Amygdala (tissue), 56 donors: ENCODE measurements at places on chromosomes 4 and X.

GRCh38 chr4:128287141-128287870 lies at the start of gene PGRMC2:
TSS of gene PGRMC2 (minus strand) at chr4:128287813. CDS start at chr4:128287790, 23 bp downstream.
- no peak for DNase-seq

- peak; percentile 30 for DNase-seq
Measured at GRCh38 chr4:81470456-81471297, 1.0 kb downstream of the RASGEF1B start.

GRCh38 chr4:113869743-113870375 lies 108.3 kb upstream of the CAMK2D start:
- no peak for DNase-seq

- no peak for DNase-seq
Measured at GRCh38 chrX:121231566-121232358, 184.4 kb downstream of the GLUD2 start.

GRCh38 chr4:158824425-158825274 lies 55.8 kb downstream of the FNIP2 start:
- no peak for DNase-seq

- no peak for DNase-seq
Measured at GRCh38 chrX:70253377-70254062, 6.5 kb downstream of the P2RY4 start.

DNA sequence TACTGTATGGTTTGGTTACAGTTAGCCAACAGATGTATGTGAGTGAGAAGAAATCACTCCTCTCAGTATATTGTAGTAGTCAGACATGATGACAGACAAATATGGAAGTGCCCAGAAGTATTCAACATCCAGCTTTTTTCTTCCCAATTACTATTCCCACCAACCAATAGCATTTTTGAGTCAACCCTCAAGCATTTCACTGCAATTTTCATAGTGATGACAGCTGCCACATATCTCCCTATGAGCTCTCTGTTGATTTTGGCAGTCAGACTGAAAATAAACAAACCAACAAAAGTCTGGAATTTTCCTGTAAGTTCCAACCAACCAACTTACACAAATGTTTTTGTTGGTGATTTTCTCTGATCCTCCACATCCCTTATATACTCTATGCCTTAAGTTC lies 8.2 kb upstream of the TRAM1L1 start:
- no peak for DNase-seq

- DNase-seq = peak; percentile 3
Measured at GRCh38 chrX:15873566-15873965, 19.0 kb upstream of the AP1S2 start.

DNA sequence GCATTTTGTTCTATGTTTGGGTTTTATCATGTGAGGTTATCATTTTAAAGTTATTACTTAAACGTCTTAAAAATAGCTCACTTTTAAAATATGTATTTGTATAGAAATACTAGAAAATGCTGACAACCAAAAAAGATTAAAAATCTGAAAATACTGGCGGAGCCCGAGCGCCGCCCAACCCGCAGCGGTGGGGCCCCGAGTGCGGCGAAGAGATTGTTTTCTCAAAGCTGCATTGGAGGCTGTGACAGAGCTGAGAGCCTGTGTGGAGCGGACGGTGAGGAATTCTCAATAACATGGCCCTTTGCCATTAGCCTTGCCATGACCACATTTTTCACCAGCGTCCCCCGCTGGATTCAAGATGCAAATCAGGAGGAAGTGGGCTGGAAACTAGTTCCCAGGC lies 255.4 kb downstream of the NKX6-1 start:
- DNase-seq = no peak

GRCh38 chr4:145132511-145133098 lies 34.5 kb downstream of the ABCE1 start:
- no peak for DNase-seq

- DNase-seq = no peak
Measured at GRCh38 chr4:80781431-80781830, 249.1 kb upstream of the BMP3 start.

DNA sequence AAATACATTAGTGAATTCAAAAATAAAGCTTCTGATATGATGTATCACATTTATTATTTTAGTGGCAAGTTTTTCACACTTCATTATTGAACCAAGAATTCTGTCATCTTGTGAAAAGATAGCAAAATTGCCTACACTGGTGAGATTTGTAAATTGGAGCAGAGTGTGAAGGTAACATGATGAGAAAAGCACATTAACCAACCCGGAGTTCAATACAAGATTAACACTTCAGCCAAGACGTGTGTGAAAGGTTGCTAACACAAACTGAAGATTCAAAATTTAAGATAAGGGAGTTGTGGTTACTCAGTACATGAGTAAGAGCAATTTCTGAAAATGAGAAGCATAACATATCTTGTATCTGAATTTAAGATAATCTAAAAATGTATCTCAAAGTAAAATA lies 346.7 kb downstream of the PDHA2 start:
- no peak for DNase-seq

DNA sequence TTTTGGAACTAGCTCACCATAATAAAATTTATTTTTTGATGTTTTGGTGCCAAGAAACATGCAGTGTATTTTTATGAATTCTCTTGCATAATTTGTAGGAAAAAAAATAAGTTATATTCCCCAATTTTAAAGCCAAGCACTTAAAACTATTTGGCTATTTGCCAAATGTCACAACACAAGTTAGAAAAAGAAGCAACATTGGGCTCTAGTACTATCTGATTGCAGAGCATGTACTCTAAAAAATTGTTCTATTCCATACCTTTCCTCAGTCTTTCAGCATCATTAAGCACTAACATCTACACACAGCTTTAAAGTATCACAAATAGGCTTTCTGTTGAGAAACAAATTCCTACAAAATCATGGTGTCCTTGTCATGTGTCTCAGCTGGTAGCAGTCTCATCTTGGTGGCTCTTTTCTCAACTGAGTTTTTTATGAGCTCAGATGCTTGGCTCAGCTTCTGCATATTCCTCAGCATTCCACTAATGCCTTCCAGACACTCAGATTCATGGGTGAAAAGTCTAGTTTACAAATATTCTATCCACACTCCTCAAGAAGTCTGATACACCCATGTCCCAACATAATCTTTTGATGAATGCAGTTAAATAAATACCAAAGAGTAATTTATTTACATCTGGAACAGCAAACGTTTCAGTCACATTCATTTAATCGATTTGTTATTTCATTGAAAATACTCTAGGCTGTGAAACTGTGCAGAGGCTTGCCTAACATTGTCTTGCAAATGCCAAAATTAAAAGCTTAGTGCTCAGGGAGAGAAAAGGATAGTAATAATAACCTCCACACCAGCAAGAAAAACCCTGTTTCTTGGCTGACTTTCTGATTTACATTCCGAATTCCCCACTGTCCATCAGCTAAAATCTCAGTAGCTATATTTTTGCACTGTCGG lies 2209.9 kb downstream of the PCDH7 start:
- DNase-seq = no peak

GRCh38 chrX:136630881-136631280 lies 17.1 kb upstream of the CD40LG start:
- no peak for DNase-seq

GRCh38 chrX:153551135-153551534 lies 33.7 kb downstream of the ATP2B3 start:
- DNase-seq = no peak

- DNase-seq = no peak
Measured at GRCh38 chrX:43835559-43835958, 46.7 kb downstream of the MAOB start.

- DNase-seq = no peak
Measured at GRCh38 chr4:628821-629635, 3.7 kb downstream of the PDE6B start.

DNA sequence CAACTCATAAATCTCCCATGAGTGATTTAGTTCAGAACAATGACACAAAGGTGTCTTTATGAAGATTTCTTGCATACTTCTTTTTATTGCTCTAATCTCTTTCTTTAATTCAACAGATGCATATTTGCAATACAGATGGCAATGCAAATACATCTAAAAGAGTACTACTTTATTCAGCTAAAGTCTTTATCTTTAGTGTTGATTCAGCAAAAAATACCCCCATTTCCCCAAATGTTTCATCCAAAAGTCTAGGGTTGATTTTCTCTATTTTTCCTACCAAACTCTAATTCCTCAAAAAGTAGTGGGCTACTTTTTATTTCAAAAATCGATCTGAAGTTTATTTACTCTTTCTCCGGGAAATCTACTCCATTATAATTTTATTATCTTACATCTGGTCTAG lies 1055.2 kb downstream of the STIM2 start:
- no peak for DNase-seq

- no peak for DNase-seq
Measured at GRCh38 chrX:53072418-53073114, 9.6 kb upstream of the TSPYL2 start.

DNA sequence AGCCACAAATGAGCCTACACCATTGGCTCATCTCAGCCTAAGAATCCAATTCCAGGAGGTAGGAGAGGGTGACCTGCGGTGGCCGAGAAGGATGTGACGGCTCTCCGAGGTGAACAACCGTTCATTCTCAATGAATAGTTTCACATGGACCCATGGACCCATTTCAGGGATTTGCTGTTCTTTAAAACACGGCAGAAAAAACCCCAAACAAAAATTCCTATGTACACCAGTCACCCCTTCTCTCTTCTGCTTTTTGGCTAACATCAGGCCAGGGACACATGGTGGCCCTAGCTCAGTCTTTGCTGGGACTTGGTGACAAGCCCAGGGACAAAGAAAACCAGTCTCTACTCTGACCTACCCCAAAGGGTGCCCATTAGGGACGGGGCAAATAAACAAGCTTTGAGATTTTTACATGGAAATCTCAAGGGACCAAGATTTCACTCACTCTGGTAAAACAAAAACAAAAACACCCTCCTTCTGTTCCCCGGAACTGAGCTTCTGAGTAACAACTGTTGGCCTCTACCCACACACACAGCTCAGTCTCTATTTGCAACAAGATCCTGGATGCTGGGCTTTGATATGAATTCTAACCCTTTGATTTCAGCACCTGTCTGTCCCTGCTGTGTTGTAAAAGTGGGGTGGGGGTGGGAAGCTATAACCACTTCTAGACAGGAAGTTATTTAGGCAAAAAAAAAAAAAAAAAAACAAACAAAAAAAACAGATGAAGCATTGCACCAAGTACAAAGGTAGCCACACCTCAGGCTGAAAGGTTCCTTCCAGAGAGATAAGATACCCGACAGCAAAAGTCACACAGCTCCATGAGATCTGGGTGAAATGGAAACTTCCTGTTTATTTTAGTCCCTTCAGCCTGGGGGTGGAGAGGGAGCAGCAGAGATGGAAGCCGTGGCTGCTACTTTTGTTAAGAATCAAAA lies 49.0 kb downstream of the DDX3X start:
- no peak for DNase-seq

DNA sequence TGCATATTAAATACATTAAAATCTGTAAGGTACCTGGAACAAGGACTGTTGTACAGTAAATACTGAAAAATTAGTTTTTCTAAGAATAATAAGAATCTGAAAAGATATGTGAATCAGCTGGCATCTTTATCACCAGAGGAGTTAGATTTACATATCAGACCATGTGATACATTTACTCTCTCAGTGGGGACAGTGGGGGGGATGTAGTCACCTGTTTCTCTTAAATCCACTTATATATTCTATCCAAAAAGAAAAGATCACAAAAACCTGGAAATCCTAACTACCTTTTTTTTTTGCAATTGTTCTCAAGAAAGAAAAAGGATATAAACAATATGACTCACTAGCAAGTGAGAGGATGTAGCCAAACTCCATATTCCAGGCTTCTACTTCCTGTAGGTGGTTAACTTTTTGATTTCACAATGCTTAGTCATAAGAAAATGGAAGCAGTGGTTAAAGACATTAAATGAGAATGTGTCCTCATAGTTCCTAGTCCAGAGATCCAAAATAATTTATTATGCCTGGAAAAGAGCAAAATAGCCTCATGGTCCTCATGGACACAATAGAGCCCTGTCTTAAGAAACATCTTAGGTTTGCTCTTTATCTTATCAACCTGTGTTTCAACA lies 22.5 kb upstream of the MYOZ2 start:
- DNase-seq = no peak

DNA sequence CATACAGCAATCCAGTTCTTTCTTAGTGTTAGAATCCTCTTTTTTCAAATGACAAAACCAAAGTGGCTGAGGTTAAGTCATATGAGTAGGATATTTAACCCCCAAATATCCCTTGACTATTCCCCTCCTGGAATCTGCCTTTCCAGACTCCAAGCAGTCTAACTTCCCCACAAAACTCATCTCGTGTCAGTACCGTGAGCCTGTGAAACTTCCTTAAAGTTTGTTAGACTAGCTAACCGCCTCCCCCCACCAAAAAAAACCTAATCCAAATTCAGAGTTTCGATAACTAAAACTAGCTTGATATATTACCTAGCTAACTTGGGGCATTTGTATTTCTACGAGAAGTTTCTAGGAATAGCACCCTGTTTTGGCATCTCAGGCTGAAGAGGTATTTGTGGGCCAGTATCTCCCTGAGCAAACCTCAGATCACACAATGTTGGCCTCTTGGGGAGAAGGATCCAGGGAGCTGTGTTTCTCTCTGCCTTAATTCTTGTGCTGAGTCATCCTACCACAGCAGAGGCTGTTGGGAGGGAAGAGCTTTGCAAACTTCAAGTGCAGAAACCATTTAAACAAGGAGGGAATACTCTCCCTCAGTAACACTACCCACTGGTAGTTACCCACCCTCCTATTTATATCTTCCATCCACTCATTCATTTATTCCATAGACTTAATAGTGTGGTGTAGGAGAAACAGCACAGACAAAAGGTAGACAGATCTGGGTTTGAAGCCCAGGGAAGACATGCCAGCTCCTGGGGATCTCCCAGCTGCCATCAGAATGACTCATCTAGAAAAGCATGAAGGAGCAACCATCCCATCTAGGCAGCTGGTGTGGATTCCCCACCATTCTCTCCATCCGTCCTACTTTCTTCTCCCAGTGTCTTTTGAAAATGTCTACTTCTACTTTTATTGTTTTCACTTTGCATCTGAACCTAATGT lies 39.3 kb upstream of the TXK start:
- no peak for DNase-seq

DNA sequence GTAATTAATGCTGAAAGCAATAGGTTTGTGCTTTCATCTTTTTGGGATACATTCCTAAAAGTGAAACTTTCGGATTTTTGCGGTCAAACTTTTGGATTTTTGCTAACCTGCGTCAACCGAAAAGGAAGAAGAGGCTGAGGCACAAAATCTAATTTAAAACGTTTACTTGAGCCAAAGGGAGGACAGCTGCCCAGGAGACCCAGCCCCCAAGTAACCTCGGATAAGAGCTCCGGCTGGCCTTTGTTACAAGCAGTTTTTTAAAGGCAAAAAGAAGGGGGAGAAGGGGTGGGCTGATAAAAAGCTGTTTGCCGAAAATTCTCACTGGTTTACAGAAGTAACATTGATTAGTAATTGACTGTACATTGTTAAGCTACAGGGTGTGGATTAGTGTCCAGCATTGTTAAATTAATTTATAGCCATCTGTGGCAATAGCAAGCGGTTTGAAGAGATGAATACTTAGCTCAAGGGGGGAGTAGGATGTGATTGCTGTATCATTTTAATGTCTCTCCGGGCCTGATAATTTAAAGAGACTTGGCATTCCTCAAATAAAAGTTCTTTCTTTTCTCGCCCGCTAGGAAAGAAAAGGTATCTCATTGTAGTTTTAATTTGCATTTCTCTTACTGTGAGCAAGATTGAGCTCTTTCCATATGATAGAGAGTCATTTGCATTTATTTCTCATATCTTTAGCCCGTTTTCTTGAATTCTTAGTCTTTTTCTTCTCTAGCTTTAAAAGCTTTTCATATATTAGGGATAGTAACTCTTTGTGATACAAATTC lies 59.1 kb upstream of the USP9X start:
- no peak for DNase-seq

GRCh38 chr4:37865450-37865849 lies 25.4 kb upstream of the TBC1D1 start:
- DNase-seq = no peak
